ENCODE measurements at places on chromosomes 3 and 15.

DNA sequence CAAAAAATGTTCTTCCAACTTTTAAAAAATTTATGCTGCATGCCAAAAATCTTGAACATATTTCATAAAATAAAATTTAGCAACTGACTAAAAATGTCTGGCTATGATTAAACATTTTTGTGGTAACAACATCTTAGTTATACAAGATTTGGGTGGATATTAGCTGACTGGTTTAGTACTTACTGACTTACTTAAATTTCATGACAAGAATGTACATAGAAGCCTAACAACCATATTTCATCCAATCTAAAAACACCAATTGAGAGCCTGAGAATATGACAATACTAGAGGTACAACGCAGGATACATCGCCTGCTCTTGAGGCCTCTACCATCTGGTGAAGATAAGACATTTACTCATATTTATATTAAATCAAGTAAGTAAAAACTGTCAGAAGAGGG lies 34.6 kb downstream of the GNB4 start:
- DNase-seq = no peak

DNA sequence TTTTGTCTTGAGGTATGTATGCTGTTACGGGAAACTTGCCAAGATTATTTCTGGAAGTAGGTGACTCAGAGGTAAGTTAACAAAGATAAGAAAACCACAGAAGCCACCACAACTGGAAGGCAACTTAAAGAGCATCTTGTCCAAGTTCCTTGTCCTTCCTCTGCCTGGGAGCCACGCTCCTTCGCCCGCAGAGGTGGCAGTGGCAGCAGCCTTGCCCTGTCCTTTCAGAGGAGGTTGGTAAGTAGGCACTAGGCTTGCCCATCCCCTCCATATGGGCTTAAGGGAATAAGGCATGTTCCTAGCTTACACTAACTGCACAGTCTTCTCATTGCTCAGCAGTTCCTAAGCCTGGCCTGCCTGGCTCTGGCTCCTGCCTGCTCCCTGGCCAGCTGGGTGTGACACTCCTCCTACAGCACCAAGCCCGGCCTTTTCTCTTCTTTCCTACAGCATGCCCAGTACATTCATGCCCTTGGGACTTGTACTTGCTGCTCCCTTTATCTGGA lies 48.0 kb upstream of the RAB6B start:
- no peak for DNase-seq

- DNase-seq = no peak
Measured at GRCh38 chr3:143571548-143571947, 276.7 kb downstream of the SLC9A9 start.

- DNase-seq = no peak
Measured at GRCh38 chr3:82088749-82089148, 327.3 kb upstream of the GBE1 start.

GRCh38 chr3:42159706-42160472 lies 68.7 kb downstream of the TRAK1 start:
- DNase-seq = peak; percentile 52

- no peak for DNase-seq
Measured at GRCh38 chr3:122111974-122112373, 56.8 kb downstream of the CD86 start.

Data from right renal pelvis (tissue), 4 donors.